ENCODE measurements at places on chromosomes 1 and 21.

DNA sequence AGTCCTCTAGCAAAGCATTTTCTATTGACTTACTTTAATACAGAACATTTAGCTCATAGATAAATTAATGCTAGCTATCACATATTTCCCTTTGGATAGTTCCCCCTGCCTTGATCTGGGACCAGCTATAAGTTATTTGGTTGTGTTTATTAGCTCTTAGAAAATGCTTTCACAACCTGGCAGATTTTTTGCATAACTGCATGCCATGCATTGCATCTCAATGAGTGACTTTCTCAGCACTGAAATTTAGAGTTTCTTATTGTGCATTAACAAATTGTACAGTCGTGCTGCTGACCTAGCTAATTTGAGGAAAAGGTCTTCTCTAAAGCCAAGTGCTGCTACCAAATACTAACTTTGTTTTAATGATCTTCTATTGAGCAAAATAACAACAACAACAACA, 164.8 kb downstream of the PLPPR5 start:
- no peak for DNase-seq

- DNase-seq: no peak
These were observed 186.4 kb upstream of the DPYD start for GRCh38 chr1:98107256-98107655.

- DNase-seq: no peak
These were observed 120.1 kb downstream of the SEC16B start for GRCh38 chr1:177849579-177850290.

- DNase-seq: no peak
These were observed 498.3 kb downstream of the ADGRL2 start for GRCh38 chr1:82299056-82299455.

DNA sequence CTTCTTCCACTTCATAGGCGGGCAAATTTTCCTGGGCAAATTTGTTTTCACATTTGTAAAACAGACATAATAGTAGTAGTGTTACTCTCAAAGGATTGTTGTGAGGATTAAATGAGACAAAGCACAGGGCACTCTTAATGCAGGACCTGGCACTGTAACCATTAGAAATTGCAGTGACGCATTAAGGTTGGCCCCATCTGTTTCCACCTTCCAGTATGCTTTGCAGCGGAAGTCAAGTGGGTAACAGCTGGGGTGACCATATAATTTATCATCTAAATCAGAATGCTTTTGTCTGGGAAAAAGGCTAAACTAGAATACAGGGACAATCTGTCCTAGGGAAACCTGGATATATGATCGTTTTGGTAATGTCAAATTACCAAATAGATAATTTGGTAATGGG, 132.5 kb upstream of the CACHD1 start:
- DNase-seq: no peak

- no peak for DNase-seq
These were observed 26.0 kb downstream of the RGS1 start for GRCh38 chr1:192601567-192601966.

- DNase-seq: no peak
These were observed 2.6 kb downstream of the PABPC4 start for GRCh38 chr1:39573736-39574624.

DNA sequence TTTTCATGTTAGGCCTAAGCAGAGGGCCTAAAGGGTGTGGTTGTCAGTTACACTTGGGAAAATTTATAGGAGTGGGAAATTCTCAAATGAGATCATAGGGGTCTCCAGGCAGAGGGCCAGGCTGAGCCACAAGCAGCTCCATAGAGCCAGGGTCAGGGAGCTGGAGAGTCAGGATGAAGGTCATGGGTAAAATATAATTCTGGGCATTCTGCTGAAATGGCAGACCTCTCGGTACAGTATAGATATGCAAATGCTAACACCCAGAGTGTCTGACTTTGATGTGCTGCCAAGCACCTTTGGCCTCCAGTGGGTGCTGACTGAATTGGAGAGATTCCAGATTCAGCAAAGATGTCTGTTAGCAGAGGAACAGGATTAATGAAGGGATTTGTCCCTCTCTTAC, 40.1 kb downstream of the DNM3 start:
- DNase-seq: no peak

DNA sequence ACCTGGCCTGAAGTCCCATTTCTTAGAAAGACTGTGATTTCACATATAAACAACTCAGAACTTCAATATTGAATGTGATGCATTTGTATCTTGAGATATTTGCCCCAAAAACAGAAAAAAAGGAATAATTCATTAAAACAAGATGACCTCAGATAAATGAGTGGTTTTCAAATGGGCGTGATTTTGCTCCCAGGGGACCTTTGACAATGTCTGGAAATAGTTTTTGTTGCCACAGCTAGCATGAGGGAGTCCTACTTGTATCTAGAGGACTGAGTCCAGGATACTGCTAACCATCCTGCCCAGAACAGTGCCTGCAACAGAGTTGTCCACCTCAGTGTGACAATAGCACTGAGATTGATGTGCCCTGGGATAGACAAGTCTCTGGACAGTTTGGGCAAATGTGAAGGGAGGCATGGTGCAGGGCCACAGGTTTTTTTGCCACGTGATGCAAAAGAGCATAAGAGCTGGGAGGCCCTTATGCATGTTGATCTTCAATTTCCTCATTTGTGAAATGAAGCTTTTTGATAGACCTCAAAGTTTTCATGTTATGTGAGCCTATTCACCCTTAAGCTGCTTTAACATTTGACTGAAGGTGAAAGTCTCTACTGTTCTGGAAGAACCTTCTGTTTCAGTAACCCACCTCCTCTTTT, 46.2 kb downstream of the MAP3K7CL start:
- DNase-seq: no peak

DNA sequence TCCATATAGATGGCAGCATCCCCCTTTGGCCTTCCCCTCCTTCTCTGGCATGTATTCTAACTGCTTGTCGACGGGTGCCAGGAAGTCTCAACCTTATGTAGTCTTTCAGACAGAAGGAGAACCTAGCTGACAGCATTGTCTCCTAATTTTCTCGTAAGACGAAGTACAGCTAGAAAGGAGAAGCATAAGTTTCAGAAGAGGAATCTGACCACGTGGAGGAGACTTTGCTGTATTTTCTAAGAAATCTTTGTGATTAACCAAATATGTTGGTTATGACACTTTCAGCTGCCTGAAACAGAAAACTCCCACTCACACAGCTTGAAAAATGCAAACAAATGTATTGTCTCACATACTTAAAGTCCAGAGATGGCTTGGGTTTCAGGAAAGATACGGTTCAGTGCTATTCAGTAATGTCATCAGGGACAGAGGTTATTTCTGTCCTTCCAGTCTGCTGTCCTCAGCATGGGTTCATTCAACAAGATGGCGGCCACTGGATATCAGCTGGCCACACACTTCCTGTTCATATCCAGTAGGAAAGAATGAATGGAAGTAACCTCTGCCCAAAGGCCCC, 109.5 kb upstream of the ZNF648 start:
- DNase-seq: no peak

DNA sequence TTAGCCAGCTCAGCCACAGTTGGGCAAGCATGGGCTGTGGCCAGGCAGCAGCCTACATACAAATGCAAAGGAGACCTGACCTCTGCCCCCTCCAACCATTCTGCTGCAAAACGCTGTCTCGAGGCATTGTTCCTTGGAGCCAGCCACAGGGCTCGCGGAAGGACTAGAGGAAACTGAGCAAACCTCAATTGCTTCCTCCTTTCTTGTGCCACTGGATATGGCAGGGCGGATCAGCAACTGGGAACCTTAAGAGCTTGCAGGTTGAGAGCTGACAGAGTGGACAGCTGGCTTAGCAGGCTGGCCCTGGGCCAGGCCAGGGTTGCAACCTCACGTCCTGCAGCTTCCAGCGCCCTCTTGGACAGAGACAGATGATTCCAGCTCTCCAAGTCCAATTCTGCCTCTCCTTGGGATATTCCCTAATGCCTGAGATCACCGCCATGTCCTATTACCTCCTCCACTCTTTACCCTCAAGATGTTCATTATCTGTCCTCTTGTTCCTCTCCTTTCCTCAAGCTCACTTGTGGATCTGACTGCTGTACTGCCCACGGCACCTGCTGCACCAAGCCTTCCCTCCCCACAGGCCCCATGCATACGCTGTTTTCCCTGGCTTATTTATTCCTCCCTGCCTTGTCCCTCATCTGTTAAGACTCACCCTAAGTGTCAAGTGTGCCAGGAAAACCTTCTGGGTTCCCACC, 67.5 kb downstream of the SDC3 start:
- peak; percentile 68 for DNase-seq

GRCh38 chr1:2157856-2158255, 36.7 kb downstream of the FAAP20 start:
- no peak for DNase-seq

DNA sequence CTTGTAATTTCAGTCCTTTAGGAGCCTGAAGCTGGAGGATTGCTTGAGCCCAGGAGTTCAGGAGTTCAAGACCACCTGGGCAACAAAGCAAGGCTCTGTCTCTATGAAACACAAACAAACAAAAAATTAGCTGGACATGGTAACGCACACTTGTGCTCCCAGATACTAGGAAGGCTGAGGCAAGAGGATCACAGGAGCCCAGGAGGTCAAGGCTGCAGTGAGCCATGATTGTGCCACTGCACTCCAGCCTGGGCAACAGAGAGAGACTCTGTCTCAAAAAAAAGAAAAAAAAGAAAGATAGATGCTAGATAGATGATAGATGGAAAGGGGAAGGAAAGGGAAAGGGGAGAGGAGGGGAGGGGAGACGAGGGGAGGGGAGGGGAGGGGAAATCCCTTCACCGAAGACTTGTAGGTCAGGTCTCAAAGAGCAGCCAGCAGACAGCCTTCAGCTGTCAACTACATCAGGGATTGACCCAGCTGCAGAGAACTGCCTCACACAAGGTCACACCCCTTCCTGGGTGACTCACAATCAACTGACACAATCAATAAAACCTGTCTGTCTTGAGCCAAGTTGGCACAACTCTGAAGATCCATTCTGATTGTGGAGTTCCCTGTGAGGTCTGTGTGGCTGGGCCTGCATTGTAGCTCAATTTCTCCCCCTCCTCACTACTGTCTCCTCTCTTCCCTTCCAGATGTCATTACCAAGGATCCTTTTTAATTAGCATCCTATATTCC, 200.6 kb downstream of the RGS7 start:
- no peak for DNase-seq

DNA sequence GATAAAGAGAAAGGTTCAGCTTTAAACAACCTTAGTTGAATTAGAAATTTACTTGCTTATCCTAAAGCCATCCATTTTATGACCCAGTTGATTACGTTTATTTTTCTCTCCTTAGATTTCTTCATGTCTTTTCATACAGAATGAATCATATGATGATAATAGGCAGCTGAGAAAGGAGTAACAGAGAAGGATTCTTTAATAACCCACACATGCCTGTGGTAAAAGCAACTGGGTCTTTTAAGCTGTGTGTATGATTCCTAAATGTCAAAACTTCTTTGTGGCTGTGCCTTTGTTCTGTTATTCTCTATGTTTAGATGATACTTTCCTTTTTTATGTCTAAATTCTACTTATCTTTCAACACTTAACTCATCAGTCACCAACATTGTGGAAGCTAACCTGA, 626.5 kb downstream of the NCAM2 start:
- DNase-seq: no peak

GRCh38 chr1:157288006-157288405, 149.8 kb upstream of the ETV3 start:
- no peak for DNase-seq

DNA sequence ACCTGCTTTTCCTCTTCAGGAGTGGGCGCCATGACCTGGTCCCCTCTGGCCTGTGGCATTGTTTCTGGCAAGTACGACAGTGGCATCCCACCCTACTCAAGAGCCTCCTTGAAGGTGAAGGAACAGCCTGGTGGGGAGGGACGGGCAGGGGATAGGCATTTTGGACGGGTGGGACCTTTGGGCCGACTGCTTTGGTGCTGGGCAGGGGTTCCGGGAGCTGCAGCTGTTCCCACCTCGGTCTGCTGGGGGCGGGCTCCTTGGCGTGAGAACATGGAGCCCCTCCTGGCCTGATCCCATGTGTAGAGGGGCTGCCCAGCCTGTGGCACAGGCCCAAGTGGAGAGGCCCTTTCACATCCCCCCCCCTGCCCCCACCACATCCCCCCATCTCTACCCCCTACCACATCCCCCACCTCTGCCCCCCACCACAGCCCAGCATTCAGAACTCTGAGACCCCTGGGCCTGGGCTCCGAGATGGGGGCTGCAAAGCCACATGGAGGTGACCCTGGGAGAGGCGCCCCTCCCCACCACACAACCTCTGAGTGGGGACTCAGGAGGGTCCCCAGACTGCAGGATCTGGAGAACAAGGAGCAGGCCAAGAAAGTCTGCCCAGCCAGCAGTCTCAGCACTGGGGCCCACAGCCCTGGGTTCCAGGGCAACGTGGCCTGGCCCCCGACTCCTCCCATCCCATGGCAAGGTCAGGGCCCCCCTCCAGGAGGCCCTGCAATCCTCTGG, 50.0 kb downstream of the KCNAB2 start:
- DNase-seq: no peak

GRCh38 chr21:39118061-39118460, 65.2 kb downstream of the PSMG1 start:
- no peak for DNase-seq

GRCh38 chr1:3735027-3735681, 17.1 kb upstream of the CCDC27 start:
- DNase-seq: no peak

GRCh38 chr1:58754683-58755467, 29.0 kb downstream of the JUN start:
- DNase-seq: no peak

GRCh38 chr1:109290998-109291397, 8.1 kb upstream of the PSRC1 start:
- no peak for DNase-seq

DNA sequence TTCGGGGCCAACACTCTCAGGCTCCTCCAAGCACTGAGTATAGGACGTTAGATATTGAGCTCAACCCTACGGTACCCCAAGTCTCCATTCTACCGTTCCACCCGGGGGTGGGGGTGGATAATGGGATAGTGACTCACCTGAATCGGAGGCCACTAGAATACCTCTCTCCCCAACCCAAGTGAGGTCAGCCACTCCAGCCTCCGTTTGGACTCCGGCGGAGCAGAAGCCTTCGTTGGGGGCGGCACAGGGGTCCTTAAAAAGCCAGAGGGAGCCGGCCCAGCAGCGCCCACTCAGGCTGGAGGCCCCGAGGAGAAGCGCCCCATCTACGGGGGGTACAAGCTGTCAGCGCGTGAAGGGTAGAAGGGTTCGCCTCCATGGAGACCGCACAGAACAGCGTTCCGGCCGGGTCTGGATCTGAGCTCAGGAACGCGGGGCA, 556 bp downstream of the WDR77 start:
- no peak for DNase-seq

- DNase-seq: no peak
These were observed 14.6 kb downstream of the FAM151A start for GRCh38 chr1:54608566-54609230.

DNA sequence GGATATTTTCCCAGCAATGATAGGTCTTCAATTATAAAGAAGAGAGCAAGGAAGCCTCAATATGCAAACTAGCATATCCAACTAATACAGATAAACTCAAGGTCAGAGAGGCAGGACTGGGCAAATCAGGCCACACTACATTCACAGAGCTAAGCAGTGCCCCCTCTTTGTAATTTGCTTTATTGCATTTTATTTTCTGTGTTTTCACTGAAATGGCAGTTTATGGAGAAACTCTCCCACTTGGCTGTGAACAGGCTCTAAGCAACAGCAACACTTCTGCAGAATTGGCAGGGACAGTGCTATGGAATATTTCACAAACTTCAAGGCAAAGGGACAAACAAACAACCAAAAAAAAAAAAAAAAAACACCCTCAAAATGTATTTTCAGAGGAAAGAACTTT, 93.4 kb upstream of the SOD1 start:
- no peak for DNase-seq

GRCh38 chr1:230753586-230754251, 6.5 kb downstream of the CAPN9 start:
- DNase-seq: peak; percentile 58

- no peak for DNase-seq
These were observed 22.9 kb downstream of the DSTYK start for GRCh38 chr1:205188596-205188995.

GRCh38 chr1:110548381-110548780, 29.4 kb upstream of the KCNA10 start:
- DNase-seq: peak; percentile 55
